ENCODE measurements at places on chromosomes 5 and 9.

DNA sequence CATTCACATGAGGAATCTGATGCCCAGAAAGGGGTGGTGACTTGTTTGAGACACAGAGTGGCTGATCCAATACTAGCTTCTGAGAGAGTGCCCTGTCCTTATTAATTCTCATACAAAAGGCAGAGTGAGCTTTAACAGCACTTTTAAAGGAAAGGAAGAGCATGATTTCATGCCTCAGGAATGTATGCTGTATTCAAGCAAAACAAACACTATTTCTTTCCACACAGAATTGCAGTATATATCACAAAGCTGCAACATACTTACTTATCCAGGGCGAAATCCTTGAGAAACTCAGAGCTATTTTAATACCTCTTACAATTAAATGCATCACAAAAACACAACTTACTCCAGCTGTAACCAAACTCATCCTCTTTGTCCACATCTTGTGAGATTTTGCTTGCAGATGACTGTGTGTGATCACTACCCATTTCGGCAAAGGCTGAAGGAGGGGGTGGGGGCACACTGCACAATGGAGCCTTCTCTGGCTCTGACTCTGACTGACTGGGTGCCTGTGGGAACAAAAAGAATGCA, 139.8 kb downstream of the MPDZ start:
- DNase-seq: peak; percentile 85

GRCh38 chr9:134177624-134178393, 13.4 kb upstream of the RNU6ATAC start:
- no peak for DNase-seq

DNA sequence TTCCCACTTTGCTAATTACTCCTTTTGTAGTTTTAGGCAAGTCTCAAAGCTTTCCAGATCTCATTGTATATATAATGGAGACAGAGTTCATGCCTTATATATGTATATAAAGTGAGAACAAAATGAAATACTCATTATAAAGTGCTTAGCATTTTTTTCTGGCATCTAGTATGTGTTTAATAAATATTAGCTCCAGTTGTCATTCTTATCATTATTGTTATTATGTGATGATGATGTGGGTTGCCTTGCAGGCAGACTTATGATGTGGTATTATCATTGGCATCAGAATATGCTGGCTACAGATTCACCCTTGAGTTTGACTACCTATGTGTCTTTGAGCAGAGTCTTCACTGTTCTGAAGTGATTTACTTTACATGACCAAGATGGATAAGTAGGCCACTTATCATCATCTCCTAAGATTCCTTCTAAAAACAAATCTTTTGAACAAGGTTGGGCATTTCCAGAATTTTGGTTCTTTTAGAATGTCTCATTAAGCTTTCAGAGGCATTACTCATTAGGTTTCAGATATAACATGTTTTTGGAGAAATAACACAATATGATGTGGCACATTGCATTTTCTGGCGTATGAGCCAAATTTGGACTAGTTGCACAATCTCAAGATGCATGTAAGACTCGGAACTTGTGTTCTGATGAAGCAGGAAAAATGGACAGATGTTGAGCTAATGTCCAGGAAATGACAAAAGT, 145.6 kb upstream of the TNC start:
- peak; percentile 48 for DNase-seq

DNA sequence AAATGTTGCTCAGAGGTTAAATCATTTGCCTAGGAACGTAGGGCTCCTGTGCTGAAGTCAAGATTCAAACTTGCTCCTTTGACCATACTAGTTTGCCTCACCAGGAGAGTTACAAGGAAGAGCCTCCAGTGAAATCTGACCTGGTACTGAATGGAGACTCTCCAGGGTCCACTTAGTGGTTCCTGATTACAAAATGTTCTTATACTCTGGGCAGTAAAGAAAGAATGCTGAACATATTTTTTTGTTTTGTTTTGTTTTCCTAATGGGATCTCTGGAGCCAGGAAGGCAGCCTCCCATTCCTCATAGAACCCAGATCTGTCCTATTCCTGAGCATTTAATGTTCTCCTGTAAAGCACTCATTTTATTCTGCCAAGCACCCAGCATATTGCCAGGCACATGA, 256.5 kb upstream of the CLINT1 start:
- DNase-seq: no peak

DNA sequence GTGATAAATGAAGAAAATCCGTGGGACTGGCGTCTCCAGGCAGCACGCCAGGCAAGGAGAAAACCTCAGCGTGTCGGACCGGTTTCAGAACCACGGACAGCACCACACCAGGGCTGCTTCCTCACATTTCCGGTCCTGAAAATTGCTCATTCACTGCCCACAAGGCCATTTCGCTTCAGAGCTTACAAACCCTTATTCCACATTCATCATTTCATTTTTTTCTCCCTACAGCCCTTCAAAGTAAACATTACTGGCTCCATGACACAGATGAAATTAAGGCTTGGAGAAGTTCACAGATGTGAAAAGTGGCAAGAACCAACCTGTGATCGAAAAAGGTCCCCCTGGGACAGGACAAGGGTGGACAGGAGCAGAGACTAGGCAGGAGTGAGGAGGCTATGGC, 1.5 kb upstream of the GPRIN1 start:
- DNase-seq: peak; percentile 81
